ENCODE measurements at places on chromosomes 1 and 21.

DNA sequence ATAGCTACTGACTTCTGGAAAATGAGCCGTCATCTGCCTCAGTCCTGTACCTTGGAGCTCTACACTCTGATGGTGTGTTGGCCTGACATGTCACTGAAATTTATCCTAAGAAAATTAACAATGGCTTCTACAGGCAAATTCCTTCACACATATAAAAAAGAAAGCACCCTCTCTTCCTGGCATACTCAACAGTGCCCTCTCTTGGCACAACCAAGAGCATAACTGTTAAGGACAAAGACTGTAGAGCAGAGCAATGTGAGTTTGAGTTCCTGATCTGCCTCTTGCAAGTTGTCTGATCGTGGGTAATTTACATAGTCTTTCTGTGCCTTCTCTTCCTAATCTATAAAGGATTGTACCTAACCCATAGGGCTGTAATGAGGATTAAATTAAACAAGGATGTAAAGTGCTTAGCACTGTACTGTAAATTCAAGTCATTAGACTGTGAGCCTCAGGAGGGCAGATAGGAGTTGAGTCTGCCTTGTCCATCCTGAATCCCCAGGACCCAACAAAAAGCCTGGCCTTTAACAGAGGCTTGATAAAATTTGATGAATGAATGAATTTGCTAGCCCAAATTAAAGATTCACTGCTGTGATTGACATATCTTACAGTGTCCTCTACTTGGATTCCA, 83.5 kb downstream of the SYF2 start:
- DNase-seq, result no peak

- no peak for DNase-seq
Measured at GRCh38 chr1:67824766-67825165, 8.5 kb downstream of the GNG12 start.

DNA sequence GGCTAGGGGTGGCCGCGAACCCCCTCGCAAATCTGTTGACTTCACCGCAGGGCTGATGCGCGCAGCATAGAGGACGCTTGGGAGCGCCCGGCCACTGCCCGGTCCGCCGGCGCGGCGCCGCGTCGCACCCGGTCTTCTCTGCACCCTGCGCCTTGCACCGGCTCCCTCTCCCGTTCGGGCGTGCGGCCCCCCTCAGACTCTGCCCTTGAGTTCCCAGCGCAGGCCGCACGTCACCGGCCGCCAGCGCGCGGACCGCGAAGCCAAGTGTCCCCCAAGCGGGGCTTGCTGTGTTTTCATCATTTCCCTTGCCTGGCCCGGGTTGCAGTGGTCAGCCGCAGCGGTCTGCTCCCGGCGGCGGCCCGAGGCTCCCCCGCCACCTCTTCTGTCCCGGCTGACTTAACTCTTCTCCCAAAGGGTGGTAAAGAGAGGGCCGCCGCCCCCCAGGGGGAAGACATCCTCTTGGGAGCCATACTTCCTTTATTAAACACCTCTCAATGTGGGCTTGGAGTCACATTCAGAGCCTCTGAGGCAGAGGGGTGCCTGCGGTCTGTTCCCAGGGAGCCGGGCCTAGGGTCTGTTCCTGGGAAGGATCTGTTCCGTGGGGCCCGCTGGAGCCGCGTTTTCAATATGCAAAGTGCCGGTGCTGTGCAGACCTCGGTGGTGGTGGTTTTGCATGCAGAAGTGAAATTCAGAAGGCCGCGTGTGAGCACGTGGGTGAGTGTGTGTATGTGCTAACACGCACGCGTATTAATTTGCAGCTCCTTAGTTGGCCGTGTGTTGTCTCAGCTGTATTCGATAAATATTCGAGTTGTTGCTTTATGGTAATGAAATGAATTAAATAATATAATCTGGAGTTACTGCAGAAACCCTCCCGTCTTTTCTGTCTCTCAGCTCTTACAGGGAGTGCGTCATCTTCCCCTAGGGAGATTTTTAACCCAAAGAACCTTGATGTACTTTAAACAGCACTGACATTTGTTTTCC, 17.6 kb downstream of the PBX1 start:
- no peak for DNase-seq

- DNase-seq, result no peak
Measured at GRCh38 chr1:53640701-53641075, 98.3 kb downstream of the GLIS1 start.

- DNase-seq, result peak; percentile 85
Measured at GRCh38 chr1:31373056-31373896, at the start of gene FABP3. Gene FABP3 (minus strand): TSS chr1:31373076. CDS start chr1:31373014, 62 bp downstream.

GRCh38 chr1:77400781-77401180, 119.0 kb downstream of the AK5 start:
- DNase-seq, result no peak

- DNase-seq, result no peak
Measured at GRCh38 chr21:44314128-44314527, 14.3 kb downstream of the PFKL start.

DNA sequence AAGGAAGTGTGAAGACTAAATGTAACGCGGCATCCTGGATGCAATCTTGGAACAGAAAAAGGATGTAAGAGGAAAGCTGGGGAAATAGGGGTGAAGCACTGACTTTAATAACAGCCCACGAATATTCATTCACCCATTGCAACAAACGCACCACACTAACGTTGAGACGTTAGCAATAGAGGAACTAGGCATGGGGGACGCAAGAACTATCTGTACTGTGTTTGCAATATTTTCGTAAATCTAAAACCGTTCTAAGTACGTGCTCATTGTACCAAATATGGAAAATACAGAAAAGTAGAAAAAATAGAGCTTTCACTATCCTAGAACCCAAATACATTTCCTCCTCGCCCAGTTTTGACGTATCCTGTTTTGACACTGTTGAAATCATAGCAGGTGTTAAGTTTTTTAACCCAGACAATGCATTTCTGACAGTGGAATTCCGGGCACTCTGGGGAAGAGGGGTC, 3.9 kb downstream of the LAPTM5 start:
- DNase-seq, result no peak

All from ureter (tissue), 1 donor.